ENCODE measurements at places on chromosomes 3 and 15.

GRCh38 chr15:37057831-37058230 is 42.5 kb downstream of the MEIS2 start:
- DNase-seq: no peak

DNA sequence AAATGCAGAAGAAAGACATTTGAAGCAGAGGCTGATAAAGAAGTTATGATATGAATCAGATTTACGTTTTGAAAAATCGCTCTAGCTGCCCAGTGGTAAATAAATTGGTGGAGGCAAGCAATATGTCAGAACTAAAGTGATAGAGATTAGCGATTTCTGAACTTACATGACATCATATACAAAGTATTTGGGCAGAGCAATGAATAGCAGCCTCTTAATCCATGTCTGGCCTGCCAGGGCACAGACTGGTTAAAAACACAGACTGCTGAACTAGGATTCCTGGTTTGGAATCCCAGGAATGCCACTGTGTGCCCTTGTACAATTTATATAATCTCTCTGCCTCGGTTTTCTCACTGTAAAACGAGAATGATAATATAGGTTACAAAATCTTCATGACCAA is 243.1 kb upstream of the SETMAR start:
- DNase-seq: no peak

DNA sequence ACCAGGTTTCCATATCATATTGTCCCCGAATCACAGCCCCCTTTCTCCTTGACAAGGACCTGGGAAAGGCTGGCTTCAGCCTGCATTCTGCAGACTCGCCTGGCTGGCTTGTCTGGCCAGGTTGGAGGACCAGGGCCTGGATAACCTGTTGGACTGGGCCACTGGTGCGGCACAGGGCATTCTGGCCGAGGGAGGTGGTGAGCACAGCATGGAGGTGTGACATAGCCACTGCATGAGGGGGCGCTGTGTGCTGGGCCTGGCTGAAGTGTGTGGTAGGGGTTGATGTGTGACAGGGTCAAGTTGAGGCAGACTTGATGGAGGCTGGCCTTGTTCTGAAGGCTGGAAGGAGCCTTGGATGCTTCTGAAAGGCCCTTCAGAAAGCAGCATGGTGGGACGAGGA is 2.9 kb downstream of the ESYT3 start:
- no peak for DNase-seq

DNA sequence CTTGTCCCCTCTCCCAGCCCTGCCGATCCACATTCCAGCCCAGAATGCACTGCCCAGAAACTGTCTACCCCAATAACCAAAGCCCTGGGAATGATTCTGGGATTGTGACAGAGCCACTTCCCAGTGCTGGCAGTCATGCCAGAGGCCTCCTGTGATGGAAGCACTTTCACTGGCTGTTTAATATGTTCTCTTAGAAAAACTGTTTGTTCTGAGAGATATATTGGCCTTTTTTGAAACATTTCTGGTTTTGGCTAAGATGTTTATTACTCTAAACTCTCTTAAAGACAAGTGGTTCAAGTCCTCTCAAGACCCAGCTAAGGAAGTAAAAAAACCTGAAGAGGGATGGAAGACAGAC is 74.0 kb upstream of the HACD2 start:
- no peak for DNase-seq

DNA sequence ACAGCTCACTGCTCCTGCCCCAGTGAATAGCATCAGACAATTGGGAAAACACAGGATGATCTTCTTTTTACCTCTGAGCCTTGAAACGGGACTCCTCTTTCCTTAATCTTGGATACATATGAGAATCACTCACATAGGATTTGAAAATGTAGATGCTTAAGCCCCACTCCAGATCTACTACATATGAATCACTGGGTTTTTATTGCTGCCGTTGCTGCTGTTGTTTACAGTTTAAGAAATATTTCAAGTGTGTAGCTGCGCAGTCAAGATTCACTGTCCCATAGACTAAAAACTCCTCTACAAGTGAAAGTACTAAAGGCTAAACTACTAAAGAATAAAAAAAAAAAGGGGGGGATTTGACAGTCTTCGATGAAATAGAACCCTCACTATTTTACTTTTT is 765.9 kb downstream of the NTRK3 start:
- no peak for DNase-seq

- DNase-seq: no peak
These were observed 116.2 kb upstream of the PLAAT1 start for GRCh38 chr3:193124861-193125260.

DNA sequence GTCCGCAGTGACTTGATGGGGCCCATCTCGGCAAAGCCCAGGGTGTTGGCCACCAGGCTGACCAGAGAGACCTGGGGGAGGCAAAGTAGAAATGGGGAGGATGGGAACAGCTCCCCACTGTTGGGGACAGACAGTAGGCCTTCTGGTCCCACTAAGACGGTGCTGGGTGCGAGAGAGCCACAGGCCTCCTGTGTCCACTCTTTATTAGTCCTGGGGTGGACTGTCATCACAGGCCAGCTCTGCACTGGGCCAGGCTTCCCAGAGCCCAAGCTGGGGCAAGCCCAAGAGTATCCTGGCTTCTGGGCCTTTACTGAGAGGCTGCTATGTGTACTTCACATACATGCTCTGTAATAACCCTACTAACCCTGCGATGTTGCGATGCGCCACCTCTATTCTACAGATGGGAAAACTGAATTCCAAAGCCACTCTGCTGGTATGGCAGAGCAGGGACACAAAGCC is 66.4 kb downstream of the EXOG start:
- DNase-seq: no peak

DNA sequence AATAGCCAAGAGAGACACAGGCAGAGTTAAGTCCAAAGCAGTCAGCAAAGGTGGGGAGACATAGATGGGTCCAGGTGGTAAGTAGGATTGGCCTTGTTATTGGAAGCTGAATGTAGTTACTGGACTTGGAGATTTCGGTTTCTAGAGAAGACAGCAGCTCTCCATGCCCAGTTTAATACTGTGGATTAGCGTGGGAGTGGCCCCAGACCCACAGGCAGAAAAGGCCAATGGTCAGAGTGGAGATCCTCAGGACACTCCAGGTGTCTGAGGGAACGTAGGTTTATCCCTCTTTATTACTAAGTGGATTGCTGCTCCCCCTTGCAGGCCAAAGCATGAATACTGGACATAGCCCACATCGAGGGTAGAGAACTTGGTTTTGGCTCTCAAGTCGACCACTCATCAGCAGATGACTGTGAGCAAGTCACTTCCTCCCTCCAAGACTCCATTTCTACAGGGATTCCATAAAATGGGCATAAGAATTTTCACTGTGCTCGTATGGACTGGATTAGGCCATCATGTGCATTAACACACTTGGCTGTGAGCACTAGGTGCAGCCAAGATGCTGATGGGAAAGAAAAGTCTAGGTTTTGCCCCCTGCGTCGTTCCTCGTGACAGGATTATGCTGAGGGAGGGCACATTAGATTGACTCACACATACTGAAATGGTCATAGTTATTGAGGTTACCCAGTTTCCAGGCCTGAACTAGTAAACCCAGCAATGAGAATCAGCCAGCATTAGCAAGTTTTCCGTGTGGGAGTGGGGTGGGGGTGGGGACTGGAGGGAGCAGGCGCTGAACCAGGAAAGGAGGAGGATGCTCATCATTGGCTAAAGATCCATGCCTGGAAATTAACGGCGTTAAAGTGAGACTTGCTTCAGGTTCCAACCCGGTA is 225.2 kb upstream of the TPRG1 start:
- no peak for DNase-seq

- no peak for DNase-seq
These were observed 66.4 kb upstream of the SNRPA1 start for GRCh38 chr15:101361418-101361817.

- no peak for DNase-seq
These were observed 26.1 kb upstream of the MGLL start for GRCh38 chr3:127848131-127849129.

DNA sequence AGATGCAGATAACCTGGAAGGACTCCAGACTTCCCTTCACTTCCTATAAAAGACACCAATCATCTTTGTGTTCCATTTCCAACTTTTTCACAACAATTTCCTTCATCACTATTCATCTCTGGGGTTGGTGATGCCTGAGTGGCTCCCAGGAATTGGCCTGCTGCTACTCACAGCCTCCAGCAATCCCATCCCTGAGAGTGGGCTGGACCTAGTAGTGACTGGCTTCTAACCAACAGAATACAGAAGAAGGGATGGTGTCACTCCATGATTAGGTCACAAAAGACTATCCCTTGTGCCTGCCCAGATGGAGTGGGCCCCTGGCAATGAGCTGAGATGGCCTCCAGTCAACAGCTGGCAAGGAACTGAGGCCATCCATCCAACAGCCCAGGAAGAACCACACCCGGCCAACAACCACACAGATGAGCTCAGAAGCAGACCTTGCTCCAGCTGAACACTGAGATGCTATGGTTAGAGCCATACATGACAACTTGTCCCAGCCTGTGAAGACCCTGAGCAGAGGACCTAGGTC is 20.9 kb downstream of the OCA2 start:
- DNase-seq: no peak

GRCh38 chr3:11995120-11995519 is 9.1 kb upstream of the SYN2 start:
- no peak for DNase-seq

- no peak for DNase-seq
These were observed 4.8 kb downstream of the KLF13 start for GRCh38 chr15:31331389-31331788.

GRCh38 chr3:38364721-38365400 is 18.3 kb downstream of the XYLB start:
- DNase-seq: no peak

DNA sequence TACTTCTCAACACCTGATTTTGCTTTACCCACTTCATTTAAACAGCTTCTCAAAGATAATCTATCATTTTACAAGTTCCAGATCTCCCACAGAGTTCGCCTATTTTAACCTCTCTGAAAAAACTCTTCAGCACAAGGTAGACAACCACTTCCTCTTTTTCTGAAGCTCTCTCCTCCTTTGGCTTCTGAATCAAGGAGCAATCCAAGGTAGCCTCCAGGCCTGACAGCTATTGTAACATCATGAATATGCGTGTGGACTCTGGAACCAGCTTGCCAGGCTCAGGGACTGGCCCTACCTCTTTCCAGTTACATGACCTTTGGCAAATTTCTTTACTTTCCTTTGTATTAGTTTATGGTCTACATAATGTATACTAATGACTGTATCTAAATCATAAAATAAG is 405.9 kb upstream of the ZNF385D start:
- DNase-seq: no peak

- no peak for DNase-seq
These were observed 57.7 kb downstream of the GASK1A start for GRCh38 chr3:43036621-43037423.

- no peak for DNase-seq
These were observed 230.9 kb upstream of the FEZF2 start for GRCh38 chr3:62604298-62604697.

DNA sequence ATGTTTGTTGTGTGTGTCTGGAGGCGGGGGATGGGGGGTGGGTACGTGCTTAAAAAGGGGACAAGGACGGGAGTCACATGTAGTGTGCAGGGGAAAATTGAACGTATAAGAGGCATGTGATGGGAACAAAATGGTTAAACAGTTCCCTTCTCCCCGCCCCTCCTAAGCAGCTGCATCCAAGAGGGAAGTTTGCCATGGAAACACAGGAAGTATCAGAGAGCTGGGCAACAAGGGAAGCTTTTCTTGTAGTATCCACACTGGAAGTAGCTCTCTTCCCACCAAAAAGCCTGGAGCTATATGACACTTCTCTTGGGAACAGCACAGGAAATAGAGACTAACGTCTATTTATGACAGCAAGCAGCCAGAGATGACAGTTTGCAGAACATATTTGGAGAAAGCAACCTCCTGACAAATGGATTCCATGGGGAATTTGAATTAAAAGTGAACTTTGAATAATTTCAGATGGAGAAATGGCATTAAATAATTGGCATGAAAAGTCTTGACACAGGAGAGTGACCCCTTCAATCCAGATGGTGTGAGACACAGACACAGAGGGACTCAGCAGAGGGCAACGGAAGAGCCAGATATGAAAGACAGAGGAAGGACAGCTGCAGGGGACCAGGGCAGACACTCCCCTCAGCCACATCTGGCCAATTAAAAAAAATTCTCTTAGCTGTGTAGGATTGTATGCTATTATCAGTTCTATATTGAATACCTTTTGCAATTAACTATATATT is 294.2 kb upstream of the TBL1XR1 start:
- no peak for DNase-seq

GRCh38 chr15:77094397-77095030 is 23.6 kb upstream of the TSPAN3 start:
- DNase-seq: no peak

DNA sequence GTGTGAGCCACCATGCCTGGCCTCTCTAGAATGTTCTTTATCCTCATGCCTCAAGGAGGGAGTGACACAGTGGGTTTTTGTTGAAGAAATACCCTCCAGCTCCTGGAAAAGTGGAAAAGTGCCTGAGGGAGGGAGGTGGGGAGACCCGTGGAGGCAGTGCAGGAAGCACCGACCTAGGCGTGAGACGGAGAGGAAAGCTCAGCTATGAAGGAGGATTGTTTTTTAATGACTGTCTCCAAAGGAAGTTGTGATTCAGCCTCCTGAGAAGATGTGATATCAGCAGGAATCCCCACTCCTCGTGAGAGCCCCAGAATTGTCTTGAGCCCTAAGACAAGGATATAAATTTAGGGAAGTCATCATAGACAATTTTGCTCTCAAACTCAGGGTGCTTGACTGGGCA is 21.7 kb downstream of the RPLP1 start:
- DNase-seq: no peak

DNA sequence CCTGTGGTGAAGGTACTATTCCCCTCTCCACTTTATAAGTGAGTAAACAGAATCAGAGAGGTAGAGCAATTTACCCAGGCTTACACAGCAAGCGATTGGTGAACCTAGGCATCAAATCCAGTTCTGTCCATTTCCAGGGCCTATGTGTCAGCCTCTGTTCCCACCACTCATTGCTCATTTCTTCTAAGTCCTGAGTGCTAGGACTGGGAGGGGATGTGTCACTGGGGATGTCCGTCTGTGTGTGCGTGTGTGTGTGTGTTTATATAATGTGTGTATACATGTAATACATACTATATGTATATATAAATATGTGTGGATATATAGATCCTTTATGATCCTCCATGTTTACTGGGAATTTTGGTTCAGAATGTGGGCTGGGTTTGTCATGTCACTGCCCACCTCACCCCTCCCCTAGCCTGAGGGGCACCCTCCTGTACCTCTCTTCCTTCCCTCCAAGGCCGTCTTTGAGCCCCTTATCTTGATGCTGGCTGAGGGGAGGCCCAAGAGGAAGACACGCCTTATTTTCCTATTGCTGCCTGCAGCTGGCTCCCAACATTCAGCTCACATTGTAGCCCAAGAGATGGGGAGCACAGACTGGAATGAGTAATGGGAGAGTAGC is 2.1 kb downstream of the TMEM43 start:
- DNase-seq: no peak

DNA sequence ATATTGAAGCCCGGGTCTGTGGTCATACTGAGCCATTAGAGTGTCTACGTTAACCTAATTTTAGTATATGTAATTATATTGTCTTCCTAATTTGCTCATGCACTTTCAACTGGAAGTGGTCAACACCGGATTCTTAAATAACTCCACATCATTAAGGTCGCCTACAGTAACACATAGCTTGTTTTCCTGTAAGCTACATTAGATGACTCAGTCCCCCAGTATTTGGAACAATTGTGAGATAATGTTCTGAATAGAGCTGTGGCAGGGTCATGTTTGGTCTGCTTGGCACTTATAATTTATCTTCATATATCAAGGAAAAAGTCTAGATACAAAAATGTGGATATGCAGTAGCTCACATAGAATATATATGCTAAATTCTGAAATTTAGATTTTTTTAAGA is 486.2 kb downstream of the IGSF11 start:
- DNase-seq: no peak
